ENCODE measurements at places on chromosomes 1 and 21.

GRCh38 chr1:205961991-205962820, 18.9 kb upstream of the SLC26A9 start:
- DNase-seq, result no peak

- no peak for DNase-seq
Measured at GRCh38 chr1:233327651-233328141, at the start of gene MAP3K21. MAP3K21 (plus strand) TSS chr1:233327724; CDS start chr1:233328029, 305 bp downstream.

DNA sequence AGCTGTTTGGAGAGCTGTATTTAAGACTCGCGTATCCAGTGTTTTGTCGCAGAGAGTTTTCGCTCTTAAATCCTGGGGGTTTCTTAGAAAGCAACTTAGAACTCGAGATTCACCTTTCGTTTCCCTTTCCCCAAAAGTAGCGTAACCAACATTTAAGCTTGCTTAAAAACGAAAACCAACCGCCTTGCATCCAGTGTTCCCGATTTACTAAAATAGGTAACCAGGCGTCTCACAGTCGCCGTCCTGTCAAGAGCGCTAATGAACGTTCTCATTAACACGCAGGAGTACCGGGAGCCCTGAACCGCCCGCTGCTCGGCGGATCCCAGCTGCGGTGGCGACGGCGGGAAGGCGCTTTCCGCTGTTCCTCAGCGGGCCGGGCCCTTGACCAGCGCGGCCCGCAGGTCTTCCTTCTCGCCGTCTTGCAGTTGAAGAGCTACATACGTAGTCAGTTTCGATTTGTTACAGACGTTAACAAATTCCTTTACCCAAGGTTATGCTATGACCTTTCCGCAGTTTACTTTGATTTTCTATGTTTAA, 1.9 kb downstream of the OLIG1 start:
- DNase-seq, result no peak

DNA sequence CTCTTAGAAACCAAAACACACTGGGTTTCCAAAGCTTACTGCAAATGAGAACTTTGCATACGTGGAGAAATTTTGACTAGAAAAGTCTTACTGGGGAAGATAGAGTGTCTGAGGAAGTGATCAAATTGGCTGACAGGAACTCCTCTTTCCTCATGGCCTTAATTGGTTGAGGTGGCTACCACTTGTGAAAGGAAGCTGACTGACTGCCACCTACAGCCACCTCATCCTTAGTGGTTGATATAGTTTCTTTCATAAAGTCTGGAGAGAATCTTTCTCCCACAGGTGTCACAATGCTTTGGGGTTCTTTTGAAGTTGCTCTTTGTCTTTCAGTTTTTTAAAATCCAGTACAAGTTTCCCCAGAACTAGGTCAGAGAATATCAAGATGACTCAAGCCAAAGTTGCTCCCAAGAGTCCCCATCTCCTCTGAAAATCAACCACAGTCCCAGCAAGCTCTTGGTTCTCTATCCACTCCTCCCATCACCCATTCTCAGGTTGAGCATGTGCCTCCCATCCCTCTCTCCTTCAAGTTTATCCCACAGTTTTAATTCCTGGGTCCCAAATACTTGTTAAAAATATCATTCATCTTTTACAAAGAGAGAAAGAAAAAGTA, 43.3 kb downstream of the GPR88 start:
- DNase-seq, result no peak

GRCh38 chr1:64595871-64596515, 126.1 kb downstream of the CACHD1 start:
- DNase-seq, result no peak

- no peak for DNase-seq
Measured at GRCh38 chr1:247211339-247211738, 39.5 kb upstream of the ZNF124 start.

DNA sequence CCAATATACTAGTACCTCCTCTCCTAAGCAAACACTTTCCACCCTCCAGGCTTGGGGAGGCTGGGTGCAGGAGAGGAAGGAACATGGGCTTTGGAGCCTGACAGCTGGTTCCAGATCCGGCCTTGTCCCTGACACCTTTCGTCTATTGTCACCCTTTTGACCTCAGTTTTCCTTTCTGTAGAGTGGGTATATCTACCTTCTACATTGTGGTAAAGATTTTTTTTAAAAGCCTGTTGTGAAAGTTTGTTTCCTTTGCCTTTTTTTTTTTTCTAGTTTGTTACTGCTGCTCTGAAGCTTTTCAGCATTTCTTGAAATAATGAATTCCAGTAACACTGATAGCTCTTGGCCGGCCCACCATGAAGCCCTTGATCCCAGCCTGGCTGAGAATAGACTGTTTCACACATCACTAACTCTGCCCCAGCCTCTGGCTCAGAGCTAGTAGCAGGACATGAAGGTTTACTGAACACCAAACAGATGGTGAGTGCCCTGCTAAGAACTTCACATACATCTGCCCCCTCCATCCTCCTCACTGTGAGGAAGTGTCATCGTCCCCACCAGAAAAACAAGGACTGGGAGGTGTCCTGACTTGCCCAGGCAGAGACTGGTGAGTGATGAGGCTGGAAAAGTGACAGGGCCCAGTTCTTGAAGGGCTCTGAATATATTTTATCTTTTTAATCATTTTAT, 33.0 kb upstream of the ID3 start:
- no peak for DNase-seq
